CD4-positive, alpha-beta T cell treated with Interleukin-15 for 4 hours (primary cell): ENCODE measurements at places on chromosomes 7 and 10.
A peak's percentile ranks its signal among the peaks of the same experiment; 100 is the strongest.

DNA sequence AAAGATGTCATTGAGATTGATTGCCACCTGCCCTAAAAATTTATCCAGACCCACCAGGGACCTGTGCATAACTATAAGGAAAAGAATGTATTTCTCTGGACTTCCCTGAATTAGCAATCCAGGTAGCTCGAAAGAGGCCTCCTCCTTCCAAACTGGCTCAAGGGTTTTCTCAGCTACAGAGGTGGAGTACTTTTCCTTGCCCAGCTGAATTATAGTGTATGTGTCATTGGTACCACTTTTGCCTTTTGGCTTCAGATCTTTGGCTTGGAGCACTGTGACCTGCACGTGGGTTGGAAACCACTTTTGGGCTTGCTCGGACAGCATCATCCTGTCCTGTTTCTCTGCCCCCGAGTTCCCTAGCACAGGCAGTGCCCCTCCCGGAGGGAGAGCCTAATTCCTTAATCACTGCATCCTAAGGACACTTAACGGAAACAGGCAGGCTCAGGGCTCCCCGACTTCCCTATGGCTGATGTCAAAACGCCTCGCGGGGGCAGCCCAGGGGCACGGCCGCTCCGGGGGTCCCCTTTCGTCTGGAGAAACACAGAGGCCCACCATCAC lies 825 bp downstream of the RAB11FIP2 start:
- peak; percentile 10 for DNase-seq

- DNase-seq: no peak
These were observed 14.1 kb downstream of the BRI3 start for GRCh38 chr7:98295467-98296192.

DNA sequence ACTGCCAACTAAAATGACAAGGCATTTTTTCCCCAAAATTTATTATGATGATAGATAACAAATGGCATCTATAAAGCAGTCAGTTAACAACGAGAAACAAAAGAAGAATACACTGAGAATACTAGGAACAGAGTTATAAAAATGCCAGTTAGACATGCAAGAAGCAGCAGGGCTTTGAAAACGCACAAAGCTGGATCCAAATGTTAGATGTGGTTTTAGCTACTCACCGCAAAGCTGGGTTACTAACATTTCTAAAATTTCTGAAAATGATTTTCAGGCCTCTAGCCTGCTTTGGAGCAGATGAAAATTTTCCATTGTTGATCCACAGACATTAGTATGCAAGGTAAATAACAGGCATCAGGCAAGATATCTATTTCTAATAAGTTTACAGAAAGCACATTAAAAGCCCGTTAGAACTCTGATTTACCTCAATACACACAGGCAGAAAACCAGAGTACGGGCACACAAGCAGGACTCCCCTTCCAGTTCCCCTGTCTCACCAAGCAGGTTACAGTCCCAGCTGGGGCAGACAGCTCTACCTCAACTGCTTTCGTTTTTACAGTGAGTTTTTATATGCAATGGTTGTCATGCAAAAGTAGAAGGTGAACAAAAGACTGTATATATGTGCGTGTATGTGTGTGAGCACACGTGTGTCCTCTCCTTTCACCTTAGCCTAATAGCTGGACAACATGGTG lies 37.9 kb downstream of the GLI3 start:
- DNase-seq: no peak

DNA sequence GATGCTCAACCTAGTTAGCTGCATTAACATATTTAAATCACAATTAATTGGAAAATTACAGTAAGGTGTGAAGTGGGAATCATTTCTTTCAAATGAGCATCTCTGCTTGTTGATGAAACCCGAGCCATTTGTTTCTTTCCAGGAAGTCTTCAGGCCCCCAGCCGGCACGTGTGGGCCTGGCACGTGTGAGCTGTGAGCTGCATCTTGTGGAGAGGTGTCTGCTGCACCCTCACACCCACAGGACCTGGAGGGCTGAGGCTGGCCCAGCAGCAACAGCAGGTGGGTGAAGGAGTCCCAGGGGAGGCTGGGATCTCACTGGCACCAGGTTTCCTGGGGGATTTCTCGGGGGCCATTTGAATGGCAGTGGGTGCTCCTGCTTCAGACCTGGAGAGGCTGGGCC lies 372.5 kb upstream of the MKI67 start:
- DNase-seq: no peak
